ENCODE measurements at places on chromosomes 5 and 9.

- DNase-seq: no peak
- peaks cover 13% of the 10 kb centered on the region for H3K36me3 ChIP-seq
- peaks cover 2% of the 10 kb centered on the region for H3K27me3 ChIP-seq
- H3K27ac ChIP-seq: no peak overlapping the region
- no peak overlapping the region for H3K4me3 ChIP-seq
Observed at GRCh38 chr9:71004196-71004595, 117.2 kb downstream of the TRPM3 start.

- no peak within 1 kb of the TSS for H3K4me3 ChIP-seq
- peaks cover 20% of the 10 kb centered on the region for H3K27me3 ChIP-seq
- H3K27ac ChIP-seq: no peak within 1 kb of the TSS
- H3K36me3 ChIP-seq: no peaks in the 10 kb centered on the region
- no peak for DNase-seq
Observed at GRCh38 chr5:180898621-180899246, at the start of gene BTNL8. Gene BTNL8, plus strand, starts transcription at chr5:180899159. Its CDS starts 152 bp downstream, at chr5:180899311.

DNA sequence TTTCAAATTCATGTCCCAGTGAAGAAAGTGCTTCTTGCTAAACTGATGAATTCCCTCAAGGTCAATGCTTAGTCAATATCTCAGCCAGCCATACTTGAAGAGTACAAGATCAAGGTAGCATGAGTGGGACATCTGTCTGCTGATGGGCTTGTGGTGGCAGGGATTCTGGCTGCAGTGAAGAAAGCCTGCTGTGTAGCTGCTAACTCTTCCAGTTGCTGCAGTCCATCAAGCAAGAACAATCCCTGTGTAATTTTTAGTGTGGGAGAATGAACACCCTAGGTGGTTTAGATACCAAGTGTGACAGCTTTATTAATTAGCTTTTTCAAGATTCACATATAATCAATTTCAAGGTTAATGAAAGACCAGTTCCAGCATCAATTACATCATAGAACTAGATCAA lies 443.9 kb downstream of the TAF11L14 start:
- no peaks in the 10 kb centered on the region for H3K36me3 ChIP-seq
- no peaks in the 10 kb centered on the region for H3K4me1 ChIP-seq
- H3K27ac ChIP-seq: no peak overlapping the region
- H3K4me3 ChIP-seq: no peak overlapping the region

- H3K4me1 ChIP-seq: peaks cover 4% of the 10 kb centered on the region
- H3K27ac ChIP-seq: no peak overlapping the region
- H3K36me3 ChIP-seq: no peaks in the 10 kb centered on the region
- peaks cover 50% of the 10 kb centered on the region for H3K27me3 ChIP-seq
- no peak overlapping the region for H3K4me3 ChIP-seq
Observed at GRCh38 chr9:97954550-97954989, 16.6 kb upstream of the HEMGN start.

- H3K4me1 ChIP-seq: peaks cover 37% of the 10 kb centered on the region
- peaks cover 13% of the 10 kb centered on the region for H3K36me3 ChIP-seq
- H3K27me3 ChIP-seq: no peaks in the 10 kb centered on the region
- DNase-seq: no peak
- H3K4me3 ChIP-seq: peak overlapping the region; percentile 85
- no peak overlapping the region for H3K27ac ChIP-seq
Observed at GRCh38 chr9:137255448-137256114, 454 bp downstream of the NELFB start.

GRCh38 chr5:69415584-69415958 lies 655 bp downstream of the MARVELD2 start:
- DNase-seq: peak; percentile 24
- H3K27ac ChIP-seq: no peak overlapping the region
- H3K27me3 ChIP-seq: peaks cover 54% of the 10 kb centered on the region

DNA sequence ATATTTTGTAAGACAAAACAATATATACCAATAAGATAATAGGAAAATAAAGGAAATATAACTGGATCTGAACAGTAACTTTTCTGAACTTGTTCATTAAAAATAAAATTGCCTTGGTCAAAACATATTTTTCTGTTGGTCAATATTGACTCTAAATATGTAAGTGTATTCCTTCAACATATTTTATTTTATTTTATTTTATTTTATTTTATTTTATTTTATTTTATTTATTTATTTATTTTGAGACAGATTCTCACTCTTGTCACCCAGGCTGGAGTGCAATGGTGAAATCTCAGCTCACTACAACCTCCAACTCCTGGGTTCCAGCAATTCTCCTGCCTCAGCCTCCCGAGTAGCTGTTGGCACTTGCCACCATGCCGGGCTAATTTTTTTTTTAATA lies 571.0 kb downstream of the NR2F1-AS1 start:
- H3K4me1 ChIP-seq: peaks cover 23% of the 10 kb centered on the region
- no peak for DNase-seq
- no peak overlapping the region for H3K4me3 ChIP-seq
- H3K27ac ChIP-seq: no peak overlapping the region
- H3K36me3 ChIP-seq: peaks cover 22% of the 10 kb centered on the region
- no peaks in the 10 kb centered on the region for H3K27me3 ChIP-seq

DNA sequence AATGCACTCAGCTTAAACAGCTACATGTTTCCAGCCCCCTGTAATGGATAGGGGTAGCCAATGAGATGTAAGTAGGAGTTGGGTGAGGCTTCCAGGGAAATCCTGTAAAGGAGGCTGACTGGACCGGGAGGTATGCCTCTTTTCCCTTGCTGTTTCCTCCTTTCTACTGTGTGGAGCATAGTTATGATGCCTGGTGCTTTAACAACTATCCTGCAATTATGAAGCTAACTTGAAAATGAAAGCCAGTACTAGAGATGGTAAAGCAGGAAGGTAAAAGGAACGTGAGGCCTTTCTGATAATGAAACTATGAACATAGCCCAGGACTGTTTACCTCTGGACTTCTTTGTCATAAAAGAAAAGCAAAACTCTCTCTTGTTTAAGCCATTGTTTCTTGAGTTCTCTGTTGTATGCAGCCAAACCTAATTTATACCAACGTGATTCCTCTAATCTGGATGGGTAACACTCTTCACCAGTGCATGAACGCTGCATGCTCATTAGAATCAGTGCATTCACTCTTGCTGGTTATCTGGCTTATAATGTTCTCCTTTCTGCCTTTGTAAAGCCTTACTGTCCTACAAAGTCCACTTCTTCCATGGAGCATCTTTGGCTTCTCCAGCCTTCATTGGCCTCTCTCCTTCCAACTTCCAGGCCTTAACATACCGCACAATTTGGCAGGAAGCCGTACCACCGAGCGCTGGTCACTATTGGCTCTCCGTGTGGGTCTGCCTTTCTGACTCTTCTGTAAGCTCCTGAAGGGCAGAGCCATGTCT lies 8.3 kb upstream of the ARHGEF28 start:
- H3K27ac ChIP-seq: no peak overlapping the region
- peaks cover 27% of the 10 kb centered on the region for H3K27me3 ChIP-seq
- no peaks in the 10 kb centered on the region for H3K36me3 ChIP-seq
- H3K4me3 ChIP-seq: no peak overlapping the region
- no peak for DNase-seq

GRCh38 chr5:144433140-144433822 lies 262.6 kb downstream of the KCTD16 start:
- no peak overlapping the region for H3K4me3 ChIP-seq
- peaks cover 11% of the 10 kb centered on the region for H3K27me3 ChIP-seq
- H3K4me1 ChIP-seq: peaks cover 18% of the 10 kb centered on the region
- no peak for DNase-seq
- no peaks in the 10 kb centered on the region for H3K36me3 ChIP-seq
- H3K27ac ChIP-seq: no peak overlapping the region

GRCh38 chr5:59596586-59597350 lies 296.8 kb downstream of the PDE4D start:
- no peaks in the 10 kb centered on the region for H3K36me3 ChIP-seq
- no peak for DNase-seq
- no peaks in the 10 kb centered on the region for H3K27me3 ChIP-seq

- no peak overlapping the region for H3K4me3 ChIP-seq
- H3K27me3 ChIP-seq: peaks cover 6% of the 10 kb centered on the region
- no peaks in the 10 kb centered on the region for H3K36me3 ChIP-seq
Observed at GRCh38 chr9:129604056-129604765, 16.7 kb downstream of the C9orf50 start.

GRCh38 chr9:5089737-5090136 lies 95.7 kb downstream of the INSL6 start:
- H3K36me3 ChIP-seq: peaks cover 21% of the 10 kb centered on the region
- no peak for DNase-seq
- H3K27ac ChIP-seq: no peak overlapping the region
- no peak overlapping the region for H3K4me3 ChIP-seq
- H3K4me1 ChIP-seq: no peaks in the 10 kb centered on the region
- H3K27me3 ChIP-seq: no peaks in the 10 kb centered on the region

- no peak overlapping the region for H3K27ac ChIP-seq
- peaks cover 5% of the 10 kb centered on the region for H3K4me1 ChIP-seq
- peaks cover 96% of the 10 kb centered on the region for H3K36me3 ChIP-seq
- H3K27me3 ChIP-seq: peaks cover 3% of the 10 kb centered on the region
- no peak overlapping the region for H3K4me3 ChIP-seq
Observed at GRCh38 chr9:106934442-106935238, 71.7 kb downstream of the ZNF462 start.

DNA sequence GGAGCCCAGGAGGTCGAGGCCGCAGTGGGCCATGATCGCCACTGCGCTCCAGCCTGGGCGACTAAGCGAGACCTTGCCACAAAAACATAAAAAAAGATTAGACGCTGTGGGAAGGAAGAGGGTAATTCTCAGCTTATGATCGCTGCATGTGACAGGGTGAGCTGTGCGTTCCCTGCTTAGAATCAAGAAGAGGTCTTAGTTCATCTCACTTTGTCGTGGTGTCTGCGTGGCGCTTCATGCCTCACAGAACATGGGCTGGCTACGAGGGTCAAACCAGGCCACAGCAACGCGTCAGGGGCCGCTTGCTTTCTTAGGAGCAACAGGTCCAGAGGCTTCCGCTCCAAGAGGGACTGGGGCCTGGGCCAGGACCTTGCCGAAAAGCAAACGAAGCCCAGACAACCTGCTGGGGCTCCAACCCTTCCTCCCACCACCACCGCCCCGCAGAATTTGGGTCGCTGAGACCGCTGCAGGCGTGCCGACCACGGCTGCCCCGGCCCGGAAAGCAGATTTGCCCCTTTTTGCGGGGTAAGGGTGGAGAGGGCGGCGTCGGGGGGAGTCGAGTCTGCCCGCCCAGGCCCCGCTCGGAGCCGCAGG lies 10.0 kb upstream of the GRIN1 start:
- H3K27me3 ChIP-seq: peaks cover 40% of the 10 kb centered on the region
- H3K4me1 ChIP-seq: peaks cover 24% of the 10 kb centered on the region
- peak overlapping the region; percentile 89 for H3K4me3 ChIP-seq
- no peaks in the 10 kb centered on the region for H3K36me3 ChIP-seq

GRCh38 chr5:82341325-82341724 lies 63.2 kb upstream of the RPS23 start:
- H3K27me3 ChIP-seq: peaks cover 4% of the 10 kb centered on the region
- H3K4me1 ChIP-seq: peaks cover 28% of the 10 kb centered on the region
- no peak overlapping the region for H3K27ac ChIP-seq
- no peak for DNase-seq
- H3K4me3 ChIP-seq: no peak overlapping the region

DNA sequence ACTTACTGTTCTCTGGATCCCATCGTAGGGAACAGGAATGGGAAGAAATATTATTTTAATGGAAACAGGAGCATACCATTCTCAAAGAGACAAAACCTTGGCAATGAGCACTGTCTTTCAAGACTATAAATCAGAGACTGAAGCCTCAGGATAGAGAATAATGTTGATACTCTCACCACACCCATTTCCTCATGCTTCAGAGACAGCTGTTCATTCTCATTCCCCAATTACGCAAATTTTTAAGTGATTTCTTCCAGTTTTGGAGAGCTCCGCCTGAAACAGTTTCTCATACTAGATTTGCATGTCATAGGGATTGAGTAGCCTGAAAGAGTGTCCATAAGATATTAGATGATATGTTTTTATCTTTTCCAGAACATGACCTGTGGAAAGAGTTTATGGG lies 290.5 kb upstream of the RASA1 start:
- no peaks in the 10 kb centered on the region for H3K36me3 ChIP-seq
- H3K4me1 ChIP-seq: no peaks in the 10 kb centered on the region
- no peak overlapping the region for H3K4me3 ChIP-seq
- no peak overlapping the region for H3K27ac ChIP-seq
- no peak for DNase-seq

DNA sequence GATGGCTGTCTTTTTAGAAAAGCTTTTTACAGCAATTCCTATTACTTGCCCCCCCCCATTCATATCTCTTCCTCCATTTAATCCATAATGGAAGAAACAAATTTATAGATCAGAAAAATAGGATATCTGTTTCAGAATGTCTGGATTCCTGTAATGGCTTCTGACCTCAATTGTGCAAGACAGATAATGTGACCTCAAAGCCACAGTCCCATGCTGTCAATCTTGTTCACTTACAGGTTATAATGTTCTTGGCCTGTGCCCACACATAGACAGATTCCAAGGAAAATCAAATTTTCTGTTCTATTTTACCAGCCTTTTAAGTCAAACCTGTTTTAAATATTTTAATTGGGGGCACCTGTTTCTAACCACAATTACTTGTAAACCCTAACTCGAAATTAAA lies 143.4 kb downstream of the ENTREP1 start:
- no peaks in the 10 kb centered on the region for H3K36me3 ChIP-seq
- no peak overlapping the region for H3K4me3 ChIP-seq
- peaks cover 24% of the 10 kb centered on the region for H3K4me1 ChIP-seq
- no peak overlapping the region for H3K27ac ChIP-seq
- no peak for DNase-seq
- peaks cover 8% of the 10 kb centered on the region for H3K27me3 ChIP-seq

- no peak for DNase-seq
- H3K4me1 ChIP-seq: peaks cover 23% of the 10 kb centered on the region
Observed at GRCh38 chr9:27943501-27943900, 370.2 kb upstream of the C9orf72 start.

GRCh38 chr5:167063788-167064187 lies 1227.7 kb upstream of the WWC1 start:
- peaks cover 11% of the 10 kb centered on the region for H3K4me1 ChIP-seq
- H3K36me3 ChIP-seq: no peaks in the 10 kb centered on the region
- DNase-seq: no peak
- H3K27ac ChIP-seq: no peak overlapping the region
- H3K4me3 ChIP-seq: no peak overlapping the region

GRCh38 chr5:66869347-66869746 lies 273.2 kb downstream of the MAST4 start:
- H3K27me3 ChIP-seq: no peaks in the 10 kb centered on the region
- DNase-seq: no peak
- peaks cover 28% of the 10 kb centered on the region for H3K4me1 ChIP-seq
- no peak overlapping the region for H3K27ac ChIP-seq

- H3K27ac ChIP-seq: no peak overlapping the region
- no peaks in the 10 kb centered on the region for H3K27me3 ChIP-seq
- no peak for DNase-seq
- H3K4me1 ChIP-seq: no peaks in the 10 kb centered on the region
- H3K4me3 ChIP-seq: no peak overlapping the region
Observed at GRCh38 chr5:36535859-36536615, 70.4 kb upstream of the SLC1A3 start.

DNA sequence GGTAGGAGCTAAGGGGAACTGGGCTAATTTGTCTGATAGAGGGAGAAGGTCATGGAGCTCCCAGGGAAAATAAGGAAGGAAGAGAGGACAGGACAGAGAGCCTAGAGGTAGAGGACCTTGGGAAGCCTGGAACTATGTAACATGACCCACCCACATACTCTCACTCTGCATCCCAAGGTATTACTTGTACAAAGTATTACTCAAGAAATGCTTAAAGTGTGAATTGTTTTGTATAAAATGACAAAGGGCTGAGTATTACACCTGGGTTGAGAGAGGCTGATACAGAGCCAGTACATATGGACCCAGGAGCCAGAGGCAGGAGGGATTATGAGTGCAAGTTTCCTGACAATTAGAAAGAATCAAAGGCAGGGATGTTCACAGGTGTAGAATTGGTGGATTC lies 80.5 kb upstream of the ANKRD55 start:
- no peaks in the 10 kb centered on the region for H3K36me3 ChIP-seq
- DNase-seq: no peak
- peaks cover 16% of the 10 kb centered on the region for H3K4me1 ChIP-seq
- H3K4me3 ChIP-seq: no peak overlapping the region
- H3K27ac ChIP-seq: no peak overlapping the region
